ENCODE measurements at places on chromosomes 16 and 17.

GRCh38 chr17:27944546-27945332 is 51.6 kb upstream of the LYRM9 start:
- DNase-seq: no peak

- DNase-seq: no peak
Measured at GRCh38 chr16:17469741-17470181, 999 bp downstream of the XYLT1 start.

GRCh38 chr17:61404663-61404912 is 4.9 kb downstream of the TBX2 start:
- DNase-seq: no peak

GRCh38 chr16:15951852-15952251 is 2.4 kb downstream of the ABCC1 start:
- no peak for DNase-seq

GRCh38 chr17:76026714-76027158 is 370 bp downstream of the EVPL start:
- DNase-seq: no peak
